ENCODE measurements at places on chromosomes 12 and 14. TPM values are rescaled to one million over a fixed set of nuclear protein-coding genes. Genes with fewer than 3 reads are reported as not detected.
A peak's percentile ranks its signal among the peaks of the same experiment; 100 is the strongest.

DNA sequence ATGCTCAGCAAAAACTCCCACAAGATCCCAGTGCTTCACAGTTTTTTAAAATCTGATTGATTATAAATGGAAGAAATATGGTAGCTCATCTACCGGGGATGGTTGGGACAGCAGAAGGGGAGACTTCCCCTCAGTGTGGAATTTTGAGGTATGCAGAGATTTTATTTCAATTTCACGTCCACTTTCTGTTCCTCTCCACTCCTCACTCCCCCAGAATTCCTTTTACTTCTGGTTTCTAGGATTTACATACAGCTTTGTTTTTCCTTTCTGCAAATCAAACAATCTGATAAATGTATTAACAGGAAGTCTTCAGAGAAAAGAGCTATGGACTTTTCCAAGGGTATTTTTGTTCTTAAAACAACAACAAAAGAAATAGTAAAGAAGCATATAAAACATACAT lies 181.5 kb upstream of the ARHGAP5 start:
- DNase-seq, result no peak

DNA sequence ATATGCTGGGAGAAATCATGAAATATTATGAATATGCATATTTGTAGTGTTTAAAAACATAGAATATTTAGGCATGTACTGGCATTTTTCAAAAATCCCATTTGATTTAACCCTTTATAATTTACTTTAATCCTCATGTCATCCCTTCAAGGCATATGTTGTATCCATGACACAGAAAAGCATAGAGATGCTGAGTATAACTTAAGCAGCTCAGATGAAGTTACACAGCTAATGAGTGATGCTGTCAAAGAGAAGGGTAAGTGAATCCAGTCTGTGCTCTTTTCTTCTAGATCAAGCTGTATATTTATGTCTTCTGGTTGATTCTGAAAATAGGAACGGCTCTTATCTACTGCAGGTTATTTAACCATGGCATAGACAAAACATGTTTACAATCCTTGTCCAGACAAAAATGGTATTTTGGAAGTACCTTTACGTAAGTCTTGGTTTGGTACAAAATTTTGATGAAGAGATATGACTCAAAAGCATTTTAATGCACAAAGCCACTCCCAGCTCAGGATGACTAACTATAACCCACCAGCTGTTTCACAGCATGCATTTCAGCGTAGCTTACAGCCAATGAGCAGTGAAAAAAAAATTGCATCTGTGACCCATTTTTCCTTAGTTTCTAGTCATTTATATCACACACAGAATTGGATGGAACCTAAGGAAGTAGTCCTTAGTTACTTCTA lies 201.7 kb downstream of the STXBP6 start:
- DNase-seq, result no peak

The AVPR1A gene
- total RNA-seq, result 0.76 TPM

DNA sequence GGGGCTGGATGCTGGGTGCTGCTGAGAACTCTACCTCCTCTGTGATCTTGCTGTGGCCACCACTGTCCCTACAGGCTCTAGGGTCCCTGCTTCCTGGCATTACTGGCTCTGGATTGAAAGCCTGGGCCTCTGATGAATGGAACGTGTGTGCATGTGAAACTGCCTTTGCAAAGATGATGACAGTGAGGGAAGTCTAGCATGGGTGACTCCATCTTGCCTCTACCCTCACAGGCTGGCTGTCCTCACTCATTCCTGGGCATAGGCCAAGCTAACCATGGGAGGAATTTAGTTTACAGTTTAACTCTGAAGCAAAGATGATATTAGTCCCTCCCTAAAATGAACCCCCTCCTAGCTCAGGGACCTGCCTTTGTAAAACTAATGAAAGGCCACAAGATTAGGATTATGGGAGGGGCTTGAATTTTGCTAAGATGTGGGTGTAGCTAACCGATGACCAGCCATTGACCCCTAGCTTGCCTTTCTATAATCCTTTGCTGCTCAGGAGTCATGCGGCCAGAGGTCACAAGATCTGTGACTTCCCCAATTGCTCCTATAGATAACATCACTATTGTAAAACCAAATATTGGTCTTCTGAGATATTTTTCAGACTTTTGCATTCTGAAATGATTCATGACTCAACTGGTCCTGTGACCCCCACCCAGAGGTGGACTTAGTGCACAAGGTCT lies 2.2 kb upstream of the C1S start:
- no peak for DNase-seq

- DNase-seq, result no peak
These were observed 625.5 kb downstream of the DIO2 start for GRCh38 chr14:79585845-79586244.

DNA sequence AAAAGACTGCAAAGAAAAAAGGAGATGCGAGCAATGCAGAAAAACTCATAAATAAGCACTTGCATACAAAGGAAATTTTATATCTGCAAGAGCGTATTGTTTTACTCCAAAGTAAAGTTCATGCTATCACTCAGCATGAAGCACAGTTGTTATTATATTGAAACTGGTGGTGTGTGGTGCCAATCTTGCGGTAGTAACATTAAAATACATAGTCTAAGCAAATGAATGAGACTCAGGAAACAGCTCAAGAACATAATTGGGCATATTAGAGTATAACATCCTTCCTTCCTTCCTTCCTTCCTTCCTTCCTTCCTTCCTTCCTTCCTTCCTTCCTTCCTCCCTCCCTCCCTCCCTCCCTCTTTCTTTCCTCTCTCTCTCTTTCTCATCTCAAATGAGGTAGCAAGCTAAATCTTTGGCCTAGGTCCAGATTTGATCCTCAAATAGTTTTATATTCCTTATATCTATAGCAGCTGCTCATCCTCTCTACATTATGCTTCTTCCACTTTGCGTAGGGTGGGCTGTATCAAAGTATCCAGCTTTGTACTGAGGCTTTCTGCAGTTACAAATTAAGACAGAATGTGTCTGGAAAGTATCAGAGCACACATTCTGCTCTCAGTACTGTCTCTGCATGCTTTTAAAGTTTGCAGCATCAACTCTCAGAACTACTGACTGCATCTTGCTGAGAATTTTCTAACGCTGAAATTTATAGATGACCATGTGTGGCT lies 718.3 kb downstream of the RERGL start:
- no peak for DNase-seq

DNA sequence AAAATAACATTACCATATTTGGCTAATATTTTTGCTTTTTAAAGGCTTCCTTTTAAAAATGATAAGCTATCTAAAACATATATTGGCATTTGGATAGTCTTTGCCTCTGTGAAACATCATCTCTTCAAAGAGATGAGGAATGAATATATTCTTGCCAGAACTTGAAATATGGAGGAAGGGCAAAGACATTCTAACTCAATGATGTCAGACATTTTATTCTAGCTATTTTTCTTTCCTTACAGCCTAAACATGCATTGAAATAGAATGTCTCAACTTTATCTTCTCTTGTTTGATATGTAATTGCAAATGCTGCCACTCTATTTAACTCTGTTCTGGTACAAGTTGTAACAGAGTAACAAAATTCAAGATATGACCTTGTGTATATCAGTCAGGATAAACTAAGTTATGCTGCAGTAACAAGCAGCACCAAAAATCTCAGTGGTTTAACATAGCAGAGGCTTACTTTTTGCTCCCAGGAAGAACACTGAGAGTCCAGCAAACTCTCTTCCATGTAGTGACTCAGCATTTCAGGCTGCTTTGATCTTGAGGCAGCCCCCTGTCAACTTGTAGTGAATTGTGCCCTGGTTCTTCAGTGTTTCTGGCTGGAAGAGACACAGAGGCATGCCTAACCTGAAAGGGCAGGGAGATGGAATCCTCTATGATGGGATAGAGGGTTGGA lies 11.0 kb downstream of the IRAK3 start:
- no peak for DNase-seq

The CMA1 gene
- total RNA-seq, result not detected

The SLC5A8 gene
- total RNA-seq, result not detected

DNA sequence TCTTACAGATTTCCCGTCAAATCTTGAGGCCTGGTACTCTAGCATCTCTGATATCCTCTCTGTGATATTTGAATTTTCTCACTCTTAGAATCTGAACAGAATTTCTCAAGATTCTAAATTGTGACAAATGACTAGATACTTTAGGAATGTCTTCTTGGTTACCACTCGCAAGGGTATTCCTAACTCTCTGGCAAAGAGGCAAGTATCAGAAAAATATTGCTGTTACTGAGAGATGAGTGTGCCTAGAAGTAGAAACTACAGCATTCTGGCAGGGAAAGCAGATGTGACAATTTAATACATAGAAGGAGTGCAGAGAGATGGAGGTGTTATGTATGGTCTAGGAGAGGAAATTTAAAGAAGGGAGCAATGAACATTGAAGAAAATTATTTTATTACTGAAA lies 467.8 kb downstream of the LRIG3 start:
- DNase-seq, result no peak

- no peak for DNase-seq
These were observed 30.4 kb downstream of the RAP1B start for GRCh38 chr12:68641138-68641537.

The CFAP54 gene
- 0.67 TPM for total RNA-seq

The MAP1LC3B2 gene
- total RNA-seq, result not detected

DNA sequence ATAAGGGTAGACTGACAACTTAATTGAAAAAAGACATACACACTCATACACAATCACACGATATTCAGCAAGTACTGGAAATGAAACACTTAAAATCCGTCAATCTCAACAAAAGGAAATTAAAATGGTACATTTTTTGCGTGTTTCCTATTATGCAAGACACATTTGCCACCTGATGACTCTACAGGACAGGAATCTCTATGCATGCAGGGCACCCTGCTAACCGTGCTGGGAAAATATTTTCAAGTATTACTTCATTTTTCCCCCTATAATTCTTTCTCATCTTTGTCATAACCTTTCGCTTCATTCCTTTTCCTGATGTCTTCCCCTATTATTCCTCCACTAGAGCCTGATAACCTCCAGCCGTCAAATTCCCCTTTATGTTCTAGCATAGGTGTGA lies 150.2 kb downstream of the TMEM132D start:
- no peak for DNase-seq

The DYRK2 gene
- total RNA-seq, result 39.9 TPM

DNA sequence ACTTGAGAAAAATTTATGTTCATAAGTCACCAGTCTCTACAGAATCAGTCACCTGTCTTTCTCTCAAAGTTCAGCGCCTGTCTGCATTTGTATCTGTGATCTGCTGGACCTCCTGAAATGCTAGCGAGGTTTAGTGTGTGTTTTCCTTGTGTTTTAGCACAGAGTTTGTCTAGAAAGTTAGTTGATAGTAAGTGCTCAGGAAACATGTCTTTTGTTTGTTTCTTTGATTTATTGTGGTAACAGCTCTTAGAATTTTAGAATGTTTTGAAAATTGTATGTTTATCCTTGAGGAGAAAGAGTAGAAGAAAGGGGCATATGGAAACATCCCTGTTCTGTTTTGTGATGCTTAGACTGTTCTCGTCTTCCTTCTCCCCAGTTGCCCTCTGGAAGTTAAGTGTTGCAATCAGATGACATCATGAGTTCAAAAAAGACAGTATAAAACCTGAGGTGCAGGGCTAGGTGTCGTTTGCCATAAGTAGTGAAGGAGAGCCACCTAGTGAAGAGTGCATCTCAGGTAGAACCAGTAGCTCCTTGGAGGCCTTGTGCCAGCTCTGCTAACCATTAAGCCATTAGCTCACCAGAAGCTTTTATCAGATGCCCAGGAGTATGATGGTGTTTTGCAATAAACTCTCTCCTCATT lies 44.8 kb downstream of the FBXW8 start:
- peak; percentile 74 for DNase-seq

DNA sequence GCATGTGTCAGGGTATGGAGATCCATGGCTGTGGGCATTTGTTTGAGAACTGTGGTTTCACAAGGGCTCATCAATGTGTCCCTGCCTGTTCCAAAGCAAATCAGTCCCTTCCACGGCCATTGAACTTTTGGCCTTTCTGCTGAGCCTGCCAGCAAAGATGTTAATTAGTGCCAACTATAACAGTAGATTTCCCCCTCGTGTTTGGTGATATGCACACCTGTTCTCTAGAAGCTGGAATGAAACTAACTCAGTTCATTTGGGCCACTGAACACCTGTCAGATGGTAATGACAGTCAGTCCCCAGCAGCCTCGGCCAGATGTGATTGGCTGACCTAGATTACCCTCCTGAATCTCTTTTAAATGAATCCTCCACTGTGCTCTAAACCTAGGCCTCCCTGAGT lies 43.2 kb downstream of the IRAK3 start:
- DNase-seq, result no peak

DNA sequence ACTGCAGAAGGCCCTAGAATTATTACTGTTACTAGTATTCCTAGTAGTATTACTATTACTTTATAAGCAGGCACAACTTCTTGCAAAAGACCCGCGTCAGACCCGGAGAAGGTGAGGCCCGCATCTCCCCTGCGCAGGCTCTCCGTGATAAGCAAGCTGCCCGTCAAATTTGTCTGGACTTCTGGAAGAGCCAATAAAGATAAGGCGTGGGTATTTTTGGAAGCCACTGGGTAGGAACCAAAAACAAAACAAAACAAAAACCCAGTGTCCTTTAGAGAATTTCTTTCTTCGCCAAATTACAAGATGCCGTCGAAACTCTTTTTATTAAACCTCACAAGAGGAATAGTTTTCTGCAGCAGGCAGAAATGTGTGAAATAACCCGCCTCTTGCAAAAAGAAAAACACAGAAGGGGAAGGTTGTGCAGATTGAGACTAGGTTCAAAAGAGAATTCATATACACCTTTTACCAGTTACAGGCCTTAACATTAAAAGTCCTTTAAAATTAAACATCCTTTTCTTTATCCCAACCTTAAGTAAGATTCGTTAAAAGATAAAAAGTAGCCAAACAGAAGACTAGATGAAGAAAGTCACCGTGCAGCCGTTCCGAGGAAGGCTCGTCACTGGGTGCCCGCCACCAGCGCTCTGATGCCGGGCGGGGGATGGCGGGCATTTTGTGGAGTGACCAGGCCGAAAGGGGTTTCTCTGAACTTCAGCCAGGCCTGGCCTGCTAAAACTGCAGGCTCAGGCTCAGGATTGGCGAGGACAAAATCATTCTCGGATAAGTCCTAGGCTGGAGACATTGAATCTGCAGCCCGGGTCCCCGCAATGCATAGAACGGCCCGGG lies 1.6 kb downstream of the TBX5 start:
- DNase-seq, result no peak

- no peak for DNase-seq
These were observed 49.3 kb downstream of the PTPN11 start for GRCh38 chr12:112468046-112468445.

The MSI1 gene
- total RNA-seq, result 2.2 TPM

GRCh38 chr14:81765651-81766275 lies 232.1 kb upstream of the SEL1L start:
- no peak for DNase-seq

- DNase-seq, result no peak
These were observed 578 bp downstream of the PPP1R13B start for GRCh38 chr14:103846543-103847450.

The FAM186B gene
- total RNA-seq, result 0.17 TPM

The PTCSC3 gene
- total RNA-seq, result not detected

The ALDH1L2 gene
- total RNA-seq, result 11.1 TPM

DNA sequence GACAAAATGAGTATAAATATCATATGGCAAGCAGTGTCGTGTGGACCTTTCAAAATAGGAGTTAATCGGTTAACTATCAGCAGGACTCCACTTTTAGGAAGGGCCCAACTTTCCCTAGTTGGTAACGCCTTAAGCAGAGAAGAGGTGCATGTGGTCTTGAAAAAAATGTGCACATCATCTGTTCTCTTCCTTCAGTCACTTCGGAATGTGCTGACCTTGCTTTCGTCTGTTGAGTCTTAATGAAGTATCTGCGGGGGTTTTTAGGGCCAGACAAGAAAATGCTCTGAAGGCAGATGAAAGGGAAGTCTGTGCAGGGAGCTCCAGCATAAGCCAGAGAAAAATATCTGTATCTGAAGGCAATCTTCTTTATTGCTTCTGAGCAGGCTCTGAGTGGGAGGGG lies 185.2 kb downstream of the AEBP2 start:
- DNase-seq, result peak; percentile 41

- no peak for DNase-seq
These were observed 194.9 kb upstream of the SYT10 start for GRCh38 chr12:33634544-33634943.

Measured in hepatocyte (in vitro differentiated cells).